AG08395 (cell line): ENCODE measurements at places on chromosomes 4 and X.

- no peak for DNase-seq
These were observed 45.6 kb downstream of the WDR19 start for GRCh38 chr4:39227906-39228305.

DNA sequence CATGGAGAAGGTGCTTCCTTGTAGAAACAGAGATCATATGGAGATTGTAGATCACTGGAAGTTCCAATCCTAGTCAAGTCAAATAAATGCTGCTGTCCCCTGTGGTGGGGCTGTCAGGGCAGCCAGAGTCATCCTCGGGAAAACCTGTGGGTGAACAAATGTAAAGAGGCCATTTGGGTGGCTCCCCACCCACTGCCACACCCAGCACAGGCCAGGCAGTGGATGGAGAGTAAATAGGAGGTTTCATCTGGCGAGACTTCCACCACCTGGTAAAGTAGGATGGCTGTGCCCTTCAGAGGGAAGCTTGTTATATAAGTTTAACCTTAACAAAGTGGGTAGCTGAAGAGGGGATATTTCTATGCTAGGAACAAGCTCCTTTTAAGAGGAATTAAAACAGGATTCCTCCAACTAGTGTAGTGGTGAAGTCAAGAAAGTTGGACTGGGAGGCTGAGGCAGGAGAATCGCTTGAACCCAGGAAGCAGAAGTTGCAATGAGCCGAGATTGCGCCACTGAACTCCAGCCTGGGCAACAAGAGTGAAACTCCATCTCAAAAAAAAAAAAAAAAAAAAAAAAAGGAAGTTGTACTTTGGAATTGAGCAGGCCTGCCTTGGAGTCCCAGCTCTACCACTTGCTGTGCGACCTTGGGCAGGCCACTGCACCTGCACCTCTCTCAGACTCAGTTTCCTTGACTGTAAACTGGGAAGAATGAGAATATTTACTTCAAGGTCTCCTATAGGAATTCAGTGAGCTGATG, 273.7 kb downstream of the PTTG2 start:
- DNase-seq: no peak

GRCh38 chr4:87074121-87074488, 139.3 kb downstream of the AFF1 start:
- no peak for DNase-seq

GRCh38 chr4:117512414-117512813, 427.0 kb upstream of the TRAM1L1 start:
- no peak for DNase-seq

GRCh38 chr4:42344749-42345148, 52.5 kb upstream of the SHISA3 start:
- no peak for DNase-seq

GRCh38 chrX:66030505-66031317, 9.2 kb downstream of the VSIG4 start:
- peak; percentile 13 for DNase-seq

DNA sequence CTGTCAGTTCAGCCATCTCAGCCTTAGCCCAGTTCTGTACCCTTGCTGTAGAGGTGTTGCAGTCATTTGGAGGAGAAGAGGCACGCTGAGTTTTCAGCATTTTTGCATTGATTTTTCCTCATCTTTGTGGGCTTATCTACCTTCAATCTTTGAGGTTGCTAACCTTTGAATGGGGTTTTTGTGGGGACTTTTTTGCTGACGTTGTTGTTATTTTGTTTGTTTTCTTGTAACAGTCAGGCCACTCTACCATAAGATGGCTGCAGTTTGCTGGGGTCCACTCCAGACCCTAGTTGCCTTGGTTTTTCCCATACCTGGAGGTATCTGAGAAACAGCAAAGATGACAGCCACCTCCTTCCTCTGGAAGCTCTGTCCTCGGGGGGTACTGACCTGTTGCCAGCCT, 22.8 kb upstream of the TMEM271 start:
- no peak for DNase-seq

- peak; percentile 10 for DNase-seq
These were observed 16.2 kb downstream of the AFF1 start for GRCh38 chr4:86950831-86951525.

DNA sequence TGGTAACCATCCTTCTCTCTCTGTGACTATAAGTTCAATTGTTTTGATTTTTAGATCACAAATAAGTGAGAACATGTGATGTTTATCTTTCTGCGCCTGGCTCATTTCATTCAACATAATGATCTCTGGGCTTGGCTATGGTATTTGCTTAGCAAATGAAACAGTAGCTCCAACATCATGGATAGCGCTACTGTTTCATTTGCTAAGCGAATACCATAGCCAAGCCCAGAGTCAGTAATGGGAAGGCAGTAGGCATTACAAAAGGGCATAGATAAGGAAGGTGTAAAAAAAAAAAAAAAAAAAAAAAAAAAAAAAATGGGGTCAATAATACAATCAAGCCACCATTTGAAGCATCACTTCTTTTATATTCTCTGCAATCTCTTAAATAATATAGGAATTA, 469.0 kb upstream of the ATOH1 start:
- DNase-seq: no peak

DNA sequence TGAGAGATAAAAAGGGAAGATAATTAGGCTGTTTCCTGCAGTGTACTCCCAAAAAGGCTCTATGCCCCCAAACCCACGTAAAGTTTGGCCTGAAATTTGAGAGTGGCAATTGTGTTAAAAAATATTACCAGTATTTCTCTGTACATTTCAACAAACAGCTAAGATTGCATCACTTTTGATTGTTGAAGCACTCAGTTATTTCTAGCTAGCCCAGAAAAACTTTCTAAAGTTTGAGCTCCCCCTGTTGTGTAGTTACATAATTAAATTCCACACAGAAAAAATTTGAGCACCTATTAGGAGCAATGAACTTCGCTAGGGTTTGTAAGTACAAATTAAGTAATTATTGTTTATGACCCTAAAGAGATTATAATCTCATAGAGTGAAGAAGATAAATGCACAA, 109.4 kb downstream of the DLG3 start:
- peak; percentile 24 for DNase-seq

DNA sequence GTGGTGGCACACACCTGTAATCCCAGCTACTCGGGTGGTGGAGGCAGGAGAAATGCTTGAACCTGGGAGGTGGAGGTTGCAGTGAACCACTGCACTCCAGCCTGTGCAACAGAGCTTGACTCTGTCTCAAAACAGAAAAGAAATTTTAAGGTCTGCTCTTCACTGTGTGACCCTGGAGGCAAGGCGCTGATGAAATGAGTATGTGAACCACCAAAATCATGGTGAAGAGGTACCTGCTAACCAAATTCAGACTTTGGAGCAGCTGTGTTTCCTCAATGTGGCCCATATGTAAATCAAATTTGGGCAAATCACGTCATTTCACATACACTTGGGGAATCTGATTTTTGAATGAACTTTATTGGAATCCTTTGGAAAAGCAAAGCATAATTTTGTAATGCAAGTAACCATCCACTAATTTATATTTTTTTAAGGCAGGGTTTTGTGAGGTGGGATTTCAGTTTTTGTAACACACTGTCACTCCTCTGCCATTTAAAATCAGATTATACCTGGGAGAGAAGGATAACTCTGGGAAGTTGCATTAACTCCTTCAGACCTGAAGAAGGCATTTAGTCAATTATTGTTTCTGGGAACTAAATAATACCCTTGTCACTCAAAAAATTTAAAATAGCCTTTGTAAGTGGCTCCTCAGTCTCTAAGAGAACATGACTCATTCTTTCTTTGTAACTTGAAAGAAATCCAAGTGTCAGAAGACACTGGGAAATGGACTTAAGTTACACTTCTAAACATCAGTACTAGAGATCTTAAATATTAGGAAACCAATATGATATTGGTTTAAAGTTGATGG, 24.0 kb downstream of the DOCK11 start:
- no peak for DNase-seq

DNA sequence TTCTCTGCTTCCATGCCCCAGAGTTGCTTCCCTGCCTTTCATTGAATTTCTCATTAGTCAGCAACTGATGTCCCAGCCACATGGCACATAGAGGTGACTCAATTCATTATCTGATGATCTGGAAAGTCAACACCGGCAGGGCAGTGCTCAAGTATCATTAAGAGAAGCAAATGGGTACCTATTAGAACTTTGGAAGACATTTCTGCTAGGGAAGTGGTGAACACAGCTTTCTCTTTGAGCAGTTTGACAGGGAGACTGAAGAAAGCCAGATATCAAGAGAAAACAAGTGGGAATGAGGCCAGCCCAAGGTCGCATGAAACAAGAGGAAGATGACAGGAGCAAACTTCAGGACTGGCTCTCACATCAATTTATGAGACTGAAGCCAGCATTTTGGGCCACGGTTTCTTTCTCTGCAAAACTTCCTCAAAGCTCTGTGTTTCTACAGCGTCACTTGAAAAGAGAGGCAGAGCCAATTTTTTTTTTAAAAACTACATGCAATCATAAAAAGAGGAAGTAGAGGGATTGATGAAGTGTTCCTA, 108.3 kb upstream of the RPS6KA3 start:
- no peak for DNase-seq

DNA sequence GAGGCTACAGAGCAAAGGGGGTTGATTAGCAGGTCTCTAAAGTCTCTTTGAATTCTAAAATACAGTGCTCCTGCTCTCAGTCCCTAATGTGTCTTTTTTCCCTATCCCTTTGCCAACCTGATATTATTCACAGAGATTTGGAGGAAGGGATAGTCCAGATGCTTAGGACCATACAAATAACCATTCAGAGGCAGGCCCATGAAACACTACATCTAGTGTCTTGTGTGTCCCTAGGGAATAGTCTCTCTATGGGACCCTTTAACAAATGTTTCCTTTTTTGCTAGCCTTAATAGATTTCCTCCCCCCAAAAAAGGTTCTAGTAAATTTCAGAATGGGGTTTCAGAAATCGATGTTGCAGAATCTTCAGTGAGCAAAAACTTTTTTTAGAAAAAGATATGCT, 1.7 kb downstream of the NR0B1 start:
- DNase-seq: no peak

GRCh38 chrX:47743504-47743903, 84.5 kb upstream of the UXT start:
- peak; percentile 18 for DNase-seq

DNA sequence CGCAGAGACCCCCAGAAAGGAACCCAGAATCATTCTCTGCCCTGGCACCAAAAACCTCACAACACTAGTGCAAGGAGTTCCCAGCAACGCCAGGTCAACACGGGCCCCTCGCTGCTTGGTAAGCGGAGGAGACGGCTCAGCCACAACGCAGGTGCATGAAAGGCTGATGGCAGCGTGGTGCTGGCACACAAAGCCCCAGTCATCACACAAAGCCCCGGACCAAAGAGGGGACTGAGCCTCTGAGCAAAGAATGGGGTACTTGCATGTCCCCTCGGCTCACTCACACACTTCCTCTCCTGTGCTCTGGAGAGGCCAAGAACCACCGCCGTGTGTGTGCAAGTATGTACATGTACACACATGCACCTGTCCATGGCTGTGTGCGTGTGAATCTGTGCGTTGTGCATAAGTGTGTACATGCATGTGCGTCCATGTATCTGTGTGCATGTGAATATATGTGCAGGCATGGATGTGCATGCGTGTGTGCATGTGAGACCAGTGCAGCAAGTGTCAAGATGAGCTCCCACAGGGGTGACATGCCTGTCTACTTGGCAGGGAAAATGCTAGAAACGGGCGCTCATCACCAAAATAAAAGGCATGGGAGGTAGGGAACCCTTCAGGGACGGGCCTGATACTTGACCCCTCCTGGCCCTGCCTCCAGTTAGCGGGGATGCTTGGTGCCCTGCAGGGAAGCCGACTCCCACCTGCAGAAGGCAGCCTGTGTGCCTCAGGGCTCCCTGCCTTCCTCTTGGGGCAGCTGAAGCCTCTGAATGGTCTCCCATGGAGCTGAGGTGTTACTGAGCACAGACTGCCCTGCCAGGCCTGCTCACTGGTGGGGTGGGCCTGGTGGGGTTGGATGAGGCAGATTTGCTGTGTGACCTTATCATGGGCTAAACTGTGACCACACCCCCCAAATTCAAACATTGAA, 60.4 kb downstream of the ZFYVE28 start:
- no peak for DNase-seq

GRCh38 chr4:109801895-109802319, at the start of gene CFI:
Gene CFI (minus strand): TSS chr4:109801999. CDS start chr4:109801971, 28 bp downstream.
- DNase-seq: peak; percentile 57

GRCh38 chr4:107736924-107737448, 17.0 kb upstream of the PAPSS1 start:
- peak; percentile 63 for DNase-seq

DNA sequence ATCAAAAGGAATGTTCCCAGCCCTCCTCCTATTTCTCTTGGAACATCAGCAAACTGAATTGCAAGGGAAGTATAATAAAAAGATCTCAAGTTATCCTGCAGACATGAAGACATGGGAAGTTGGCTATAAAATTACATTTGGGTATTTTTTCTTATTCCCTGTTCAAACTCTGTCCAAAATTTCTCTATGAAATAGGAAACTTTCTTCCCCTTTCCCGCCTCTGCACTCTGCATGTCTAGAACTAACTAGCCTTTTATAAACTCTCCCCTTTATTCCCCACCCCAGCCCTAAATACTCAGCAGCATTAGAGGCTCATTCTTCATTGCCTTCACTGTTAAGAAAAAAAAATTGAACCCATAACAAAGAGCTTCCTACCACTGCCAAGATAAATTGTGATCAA, 126.7 kb upstream of the EDNRA start:
- DNase-seq: no peak

DNA sequence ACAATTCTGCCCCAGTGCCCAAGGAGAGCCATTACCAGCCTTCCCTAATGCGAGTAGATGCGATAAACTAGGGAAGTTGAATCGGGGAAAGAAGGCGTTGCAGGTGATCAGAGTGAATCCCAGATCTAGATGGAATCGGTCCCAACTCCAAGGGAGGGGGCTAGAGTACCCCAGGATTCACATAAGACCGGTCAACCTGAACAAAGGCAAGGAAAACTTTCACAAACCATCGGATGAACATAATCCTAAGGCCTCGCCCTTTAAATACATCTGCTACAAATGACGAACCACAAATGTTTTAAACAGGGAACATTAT, 11.2 kb upstream of the ZCCHC13 start:
- DNase-seq: no peak

DNA sequence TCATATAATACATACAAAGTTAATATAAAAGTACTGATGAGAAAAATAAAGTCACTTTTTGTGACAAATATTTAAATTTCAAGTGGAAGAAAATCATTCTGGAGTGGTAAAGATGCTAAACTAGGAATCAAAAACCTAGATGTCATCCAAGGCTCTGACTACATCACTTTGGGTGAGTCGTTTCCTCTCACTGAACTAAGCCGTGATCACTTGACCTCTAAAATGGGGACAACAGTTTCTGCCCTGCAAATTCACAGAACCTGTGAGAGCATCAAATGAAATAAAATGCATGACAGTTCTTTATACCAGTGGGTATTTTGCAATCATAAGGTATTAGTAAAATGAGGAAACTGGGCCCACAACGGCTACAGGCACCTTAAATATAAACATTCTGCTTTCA, 63.8 kb downstream of the PRDM5 start:
- no peak for DNase-seq

DNA sequence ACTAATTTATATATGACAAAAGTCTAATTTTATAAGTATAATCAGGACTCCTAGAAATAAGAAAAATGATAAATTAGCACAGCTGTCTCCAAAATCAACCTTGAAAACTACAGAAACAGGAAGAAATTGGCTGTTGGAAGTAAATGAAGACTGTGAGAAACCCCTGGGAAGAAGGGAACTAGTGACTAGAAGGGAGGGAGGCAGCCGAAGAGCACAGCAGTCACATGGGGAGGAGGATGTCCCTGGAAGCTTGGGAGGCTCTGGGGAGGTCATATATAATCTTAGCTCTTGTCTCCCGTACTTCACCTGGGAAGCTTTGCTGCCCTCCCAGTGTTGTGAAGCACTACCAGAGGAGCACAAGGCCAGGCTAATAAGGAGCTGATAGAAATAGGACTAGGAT, 8.9 kb upstream of the TMA16 start:
- DNase-seq: peak; percentile 2

GRCh38 chr4:183801457-183802165, 103.5 kb upstream of the STOX2 start:
- DNase-seq: no peak
